DMS 273 treated with DMSO at 0.1 percent for 48 hours (cell line): ENCODE measurements at places on chromosomes 2 and 18.

GRCh38 chr2:71736091-71736861 lies 282.9 kb downstream of the DYSF start:
- no peak for DNase-seq

DNA sequence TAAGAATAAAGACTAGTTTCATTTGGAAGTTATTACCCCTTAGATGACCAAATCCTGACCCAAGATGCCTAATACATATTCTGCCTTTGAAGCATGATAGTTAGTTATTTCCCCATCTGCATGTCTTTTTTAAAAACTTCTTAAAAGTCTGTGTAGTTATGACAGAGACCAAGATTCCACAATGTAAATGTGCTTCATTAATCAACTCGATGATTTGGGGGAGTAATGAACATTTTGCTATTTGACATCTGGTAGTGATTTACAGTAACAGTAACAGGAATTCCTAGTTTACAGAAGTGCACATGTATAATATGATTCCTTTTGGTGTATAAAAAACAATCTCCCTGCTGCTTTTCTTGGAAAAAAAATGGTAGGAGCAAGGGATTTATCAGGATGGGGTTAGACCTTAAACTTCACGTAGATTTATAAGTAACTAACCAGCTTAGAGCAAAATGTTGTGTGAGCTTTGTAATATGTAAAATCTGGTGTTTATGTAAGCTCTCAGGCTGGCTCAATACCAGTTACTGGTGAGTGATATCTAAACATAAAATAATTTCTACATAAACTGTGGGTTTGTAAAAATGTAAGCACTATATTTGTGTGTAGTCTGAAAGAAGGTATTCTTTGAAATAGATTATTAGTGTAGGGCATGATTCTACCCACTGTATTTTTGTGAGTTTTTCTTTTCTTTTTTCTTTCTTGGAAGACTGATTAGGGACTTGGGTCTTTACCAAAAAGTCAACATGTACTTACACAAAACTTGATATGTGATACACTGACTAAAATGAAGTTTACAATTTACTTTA lies 641.6 kb downstream of the EPHA4 start:
- DNase-seq = no peak

GRCh38 chr2:96024336-96025193 lies 10.2 kb downstream of the GPAT2 start:
- DNase-seq = no peak

DNA sequence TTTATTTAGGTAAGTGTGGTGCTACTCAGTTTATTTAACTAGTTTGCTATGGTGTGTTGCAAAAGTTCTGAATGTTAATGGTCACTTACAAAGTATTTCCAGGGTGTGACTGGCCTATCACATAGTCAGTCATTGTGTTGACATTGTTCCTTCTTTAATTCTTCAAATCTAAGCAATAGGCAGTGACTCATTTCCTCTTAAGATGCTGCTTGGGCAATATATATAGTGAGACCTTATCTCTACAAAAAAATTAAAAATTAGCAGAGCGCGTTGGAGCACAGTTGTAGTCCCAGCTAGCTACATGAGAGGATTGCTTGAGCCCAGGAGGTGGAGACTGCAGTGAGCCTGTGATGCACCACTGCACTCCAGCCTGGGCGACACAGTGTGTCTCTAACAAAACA lies 5.8 kb upstream of the CCDC88A start:
- no peak for DNase-seq

- DNase-seq = no peak
Observed at GRCh38 chr2:48454504-48454903, 75.5 kb upstream of the STON1 start.

DNA sequence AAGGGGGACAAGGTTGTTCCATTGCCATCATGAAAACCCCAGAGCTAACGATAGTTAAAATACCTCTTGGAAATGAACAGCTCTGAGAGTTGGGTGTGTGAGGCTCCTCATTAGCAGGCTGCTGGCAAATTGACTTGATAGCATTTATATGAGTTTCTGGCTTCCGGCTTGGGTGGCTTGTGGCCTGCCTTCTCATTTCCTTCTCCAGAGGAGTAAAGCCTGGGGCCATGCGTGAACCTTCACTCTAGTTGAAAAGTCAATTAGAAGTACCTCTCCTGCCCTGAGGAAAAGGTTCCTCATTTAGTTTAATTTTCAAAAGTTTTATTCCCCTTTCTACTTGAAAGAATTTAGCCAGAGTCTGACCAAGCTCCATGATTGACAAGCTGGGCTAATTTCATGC lies 67.1 kb downstream of the MGAT5 start:
- DNase-seq = no peak

DNA sequence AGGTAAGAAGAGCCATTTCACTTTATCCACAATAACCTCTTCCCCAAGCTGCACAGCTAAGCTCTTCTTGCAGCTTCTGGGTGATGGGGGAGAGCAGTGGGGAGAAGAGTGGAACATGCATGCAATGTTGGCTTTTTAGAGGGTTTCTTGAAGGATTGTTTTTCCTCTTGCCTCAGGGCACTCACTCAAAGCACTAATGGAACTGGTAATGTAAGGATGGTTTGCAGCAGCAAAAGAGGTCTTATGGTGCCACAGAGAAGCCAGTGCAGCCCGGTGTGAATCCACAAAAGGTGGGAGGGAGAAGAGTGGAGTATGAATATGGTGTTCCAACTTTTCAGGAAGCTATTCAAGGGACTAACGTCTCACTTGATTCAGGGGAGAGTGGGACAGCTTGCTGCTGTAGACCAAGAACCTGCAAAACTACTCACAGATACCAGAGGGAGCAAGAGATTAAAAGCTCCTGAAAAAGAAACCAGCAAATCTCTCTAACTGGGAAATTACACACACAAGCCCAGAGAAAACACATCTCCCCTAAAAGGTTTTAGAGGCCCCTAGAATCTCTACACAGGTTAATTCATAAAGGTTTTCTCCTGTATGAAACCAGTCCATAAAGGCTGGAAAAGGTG lies 116.4 kb downstream of the CHN1 start:
- no peak for DNase-seq

GRCh38 chr2:64766841-64767669 lies 113.3 kb upstream of the SERTAD2 start:
- no peak for DNase-seq

- DNase-seq = no peak
Observed at GRCh38 chr2:43340945-43341356, 114.5 kb upstream of the ZFP36L2 start.

DNA sequence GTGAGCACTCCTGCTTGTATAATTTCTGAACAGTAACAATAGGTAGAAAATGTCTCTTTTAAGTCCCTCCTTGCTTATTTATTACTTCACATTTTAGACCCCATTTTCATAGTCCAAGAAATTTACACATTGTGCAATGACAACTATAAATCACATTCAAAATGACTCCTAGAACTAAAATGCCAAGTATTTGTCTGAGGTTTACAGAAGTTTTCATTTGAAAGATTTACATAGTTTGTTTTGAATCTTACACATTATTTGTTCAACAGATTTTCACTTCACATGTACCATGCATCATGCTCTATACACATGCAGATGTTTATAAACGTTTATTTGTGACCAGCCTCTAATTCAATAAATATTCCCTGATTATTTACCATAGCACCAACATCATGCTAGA lies 15.7 kb upstream of the TRIB2 start:
- DNase-seq = no peak

- DNase-seq = no peak
Observed at GRCh38 chr2:127423478-127423843, 5.2 kb downstream of the PROC start.

DNA sequence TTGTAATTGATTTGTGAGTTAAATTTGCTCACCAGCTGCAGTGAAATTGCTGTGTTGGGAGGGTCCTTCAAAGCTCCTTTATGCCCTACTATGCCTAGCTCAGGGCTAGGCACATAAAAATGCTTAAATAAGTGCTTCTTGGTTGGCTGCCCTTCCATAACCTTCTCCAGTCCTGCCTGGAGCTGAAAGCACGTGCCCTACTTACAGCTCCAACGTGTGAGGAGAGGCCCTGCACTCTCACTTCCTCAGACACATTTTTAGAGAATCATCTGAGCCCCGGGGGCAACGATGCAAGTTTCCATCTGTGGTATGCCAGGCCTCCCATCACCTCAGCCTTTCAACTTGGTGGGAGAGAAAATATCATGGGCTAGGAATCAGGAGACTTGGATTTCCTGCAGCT lies 202.7 kb downstream of the BCL11A start:
- no peak for DNase-seq

GRCh38 chr2:73187549-73187948 lies 14.8 kb upstream of the NOTO start:
- DNase-seq = no peak

- DNase-seq = no peak
Observed at GRCh38 chr2:3451169-3451568, 68.2 kb downstream of the ADI1 start.

- no peak for DNase-seq
Observed at GRCh38 chr18:70072678-70073077, 125.0 kb upstream of the CD226 start.

DNA sequence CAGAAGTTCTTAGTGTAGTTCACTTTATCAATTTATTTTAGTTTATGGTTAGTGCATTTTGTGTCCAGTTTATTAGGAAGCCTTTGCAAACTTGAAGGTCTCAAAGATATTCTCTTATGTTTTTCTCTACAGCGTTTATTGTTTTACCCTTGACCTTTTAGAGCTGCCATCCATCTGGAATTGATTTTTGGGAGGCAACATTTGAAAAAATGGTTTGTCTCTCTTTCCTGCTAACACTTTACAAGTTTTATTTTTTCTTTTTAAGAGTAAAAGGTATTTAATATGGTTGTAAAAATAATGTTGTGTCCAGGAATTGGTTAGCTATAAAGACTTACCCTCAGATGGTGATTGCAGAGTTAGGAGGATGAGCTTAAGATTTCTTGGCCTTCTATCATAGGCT lies 14.0 kb downstream of the GORASP2 start:
- no peak for DNase-seq

GRCh38 chr2:208062961-208063360 lies 37.6 kb upstream of the PLEKHM3 start:
- no peak for DNase-seq

DNA sequence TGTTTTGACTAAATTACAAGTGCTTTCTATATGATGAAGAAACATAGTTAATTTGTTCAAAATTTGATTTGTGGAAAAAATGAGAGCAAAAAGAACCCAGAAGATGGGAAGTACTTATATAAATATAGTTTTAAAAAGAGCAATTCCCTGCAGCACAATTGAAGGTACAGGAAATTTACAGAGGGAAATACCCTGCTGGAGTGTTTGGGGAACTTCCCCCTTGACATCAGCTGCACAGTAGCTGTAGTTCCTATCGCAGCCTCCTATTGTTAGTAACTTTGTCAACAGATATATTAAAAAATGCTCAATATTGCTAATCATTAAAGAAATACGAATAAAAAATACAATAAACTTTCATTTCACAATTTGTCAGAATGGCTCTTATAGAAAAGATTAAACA lies 1118.8 kb upstream of the ZEB2 start:
- no peak for DNase-seq

DNA sequence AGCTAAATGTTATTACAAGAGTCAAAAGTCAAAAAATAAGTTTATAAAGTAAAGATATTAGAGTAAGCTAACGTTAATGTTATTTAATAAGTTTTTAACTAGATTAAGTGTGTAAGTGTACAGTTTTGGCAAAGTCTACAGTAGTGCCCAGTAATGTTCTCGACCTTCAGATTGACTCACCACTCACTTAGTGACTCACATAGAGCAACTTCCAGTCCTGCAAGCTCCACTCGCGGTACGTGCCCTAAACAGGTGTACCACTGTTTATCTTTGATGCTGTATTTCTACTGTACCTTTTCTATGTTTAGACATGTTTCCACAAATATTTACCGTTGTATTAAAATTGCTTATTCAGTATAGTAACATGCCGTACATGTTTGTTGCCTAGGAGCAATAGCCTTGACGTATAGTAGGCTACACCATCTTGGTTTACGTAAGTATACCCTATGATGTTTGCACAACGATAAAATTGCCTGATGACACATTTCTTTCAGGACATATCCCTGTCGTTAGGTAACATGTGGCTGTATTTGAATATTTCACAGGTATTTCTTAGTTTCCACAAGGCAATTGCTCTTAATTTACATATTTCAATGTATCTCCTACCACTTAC lies 1641.9 kb upstream of the PIK3C3 start:
- DNase-seq = no peak

- no peak for DNase-seq
Observed at GRCh38 chr2:59926731-59927130, 626.7 kb downstream of the BCL11A start.

GRCh38 chr18:7334973-7335568 lies 104.2 kb downstream of the LRRC30 start:
- no peak for DNase-seq

DNA sequence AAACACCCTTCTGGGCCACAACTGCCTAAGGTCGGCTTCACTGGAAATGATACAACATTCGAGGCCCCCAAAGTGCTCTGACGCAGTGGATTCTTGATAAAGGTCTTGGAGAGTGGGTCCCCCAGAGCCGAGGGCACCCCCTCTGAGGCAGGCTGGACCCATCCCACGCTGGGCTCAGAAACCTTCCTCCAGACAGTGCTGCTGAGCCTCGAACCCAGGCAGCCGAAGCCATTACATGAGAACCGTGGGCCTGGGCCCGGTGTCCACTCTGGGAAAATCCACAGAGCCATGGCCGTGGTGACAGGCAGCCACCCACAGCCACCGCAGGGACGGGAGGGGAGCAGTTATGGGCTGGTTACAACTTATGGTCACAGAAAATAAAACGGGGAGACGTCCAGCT lies 81.4 kb upstream of the ID2 start:
- DNase-seq = no peak

GRCh38 chr2:215019521-215020145 lies 118.8 kb downstream of the ABCA12 start:
- no peak for DNase-seq

DNA sequence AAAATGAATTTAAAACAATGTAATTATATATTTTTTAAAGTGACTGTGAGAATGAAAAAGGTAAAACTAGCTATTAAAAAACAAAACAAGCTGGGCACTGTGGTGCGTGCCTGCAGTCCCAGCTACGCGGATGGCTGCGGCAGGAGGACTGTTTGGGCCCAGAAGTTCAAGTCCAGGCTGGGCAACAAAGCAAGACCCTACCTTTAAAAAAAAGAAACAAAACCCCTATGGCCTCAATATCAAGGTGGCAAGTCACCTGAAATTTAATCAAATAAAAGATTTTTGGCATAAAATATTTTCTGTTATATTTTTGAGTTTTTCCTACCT lies 46.9 kb upstream of the STRN start:
- DNase-seq = no peak

GRCh38 chr2:96527286-96528005 lies 9.1 kb upstream of the ARID5A start:
- no peak for DNase-seq
